ENCODE measurements at places on chromosomes 1 and 21. TPM values are rescaled to one million over a fixed set of nuclear protein-coding genes. Genes with fewer than 3 reads are reported as not detected.

GRCh38 chr21:34889320-34889675 lies 159.8 kb downstream of the RUNX1 start:
- H3K27me3 ChIP-seq: peaks cover 21% of the 10 kb centered on the region
- H3K27ac ChIP-seq: peak overlapping the region; percentile 89
- H3K4me1 ChIP-seq: peaks cover 41% of the 10 kb centered on the region
- DNase-seq: peak; percentile 67
- H3K4me3 ChIP-seq: peak overlapping the region; percentile 73

The TAF13 gene
- 32.2 TPM for total RNA-seq

The SELE gene
- 0.94 TPM for total RNA-seq

The PRDX1 gene
- 655 TPM for total RNA-seq

Data from right atrium auricular region (tissue), 2 donors.